Brain (organoid and tissue), 16 donors: ENCODE measurements at places on chromosomes 6 and 20.

DNA sequence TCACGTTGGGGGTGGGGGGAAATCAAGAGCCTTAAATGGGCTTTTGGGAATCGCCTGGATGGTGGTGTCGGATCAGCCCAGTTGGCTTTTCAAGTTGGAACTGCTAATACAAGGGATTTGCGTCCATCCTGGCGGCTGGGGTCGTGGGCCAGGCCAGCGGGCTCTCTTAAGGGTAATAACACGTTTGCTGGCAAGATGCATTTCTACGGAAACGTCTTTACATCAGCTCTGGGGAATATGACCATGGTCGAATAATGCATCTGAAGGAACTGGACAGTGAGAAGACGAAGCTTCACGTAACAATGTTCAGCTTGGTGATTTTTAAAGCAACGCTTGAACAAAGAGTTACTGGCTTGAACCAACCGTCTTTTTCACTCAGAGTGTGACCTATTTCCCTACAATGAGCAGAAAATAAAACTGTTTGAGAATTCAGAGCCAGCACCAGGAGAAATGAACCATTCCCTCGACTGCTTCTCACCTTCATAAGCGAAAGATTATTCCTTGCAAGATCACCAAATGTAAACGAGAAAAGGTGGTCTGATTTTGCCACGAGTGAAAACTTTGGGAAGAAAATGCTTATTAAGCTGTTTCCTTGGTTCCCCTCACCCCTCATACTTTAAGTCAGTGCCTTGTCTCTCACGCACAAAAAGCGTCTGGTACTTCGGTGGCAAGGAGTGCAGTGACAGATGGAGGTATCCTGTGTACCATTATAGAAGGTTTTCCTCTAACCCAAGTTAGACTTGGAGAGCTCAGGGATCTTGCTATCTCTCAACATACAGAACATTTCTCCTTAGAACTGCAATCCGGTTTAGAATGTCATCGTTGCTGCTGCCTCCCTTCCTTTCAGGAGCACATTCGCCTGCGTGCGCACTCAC lies 1.4 kb upstream of the MARCKS start:
- peak; percentile 91 for DNase-seq

GRCh38 chr6:155129744-155130143 lies 134.1 kb upstream of the CLDN20 start:
- DNase-seq, result no peak

- peak; percentile 51 for DNase-seq
Measured at GRCh38 chr6:101760843-101761621, 367.5 kb downstream of the GRIK2 start.

GRCh38 chr20:57893366-57893999 lies 183.7 kb upstream of the PMEPA1 start:
- peak; percentile 58 for DNase-seq

DNA sequence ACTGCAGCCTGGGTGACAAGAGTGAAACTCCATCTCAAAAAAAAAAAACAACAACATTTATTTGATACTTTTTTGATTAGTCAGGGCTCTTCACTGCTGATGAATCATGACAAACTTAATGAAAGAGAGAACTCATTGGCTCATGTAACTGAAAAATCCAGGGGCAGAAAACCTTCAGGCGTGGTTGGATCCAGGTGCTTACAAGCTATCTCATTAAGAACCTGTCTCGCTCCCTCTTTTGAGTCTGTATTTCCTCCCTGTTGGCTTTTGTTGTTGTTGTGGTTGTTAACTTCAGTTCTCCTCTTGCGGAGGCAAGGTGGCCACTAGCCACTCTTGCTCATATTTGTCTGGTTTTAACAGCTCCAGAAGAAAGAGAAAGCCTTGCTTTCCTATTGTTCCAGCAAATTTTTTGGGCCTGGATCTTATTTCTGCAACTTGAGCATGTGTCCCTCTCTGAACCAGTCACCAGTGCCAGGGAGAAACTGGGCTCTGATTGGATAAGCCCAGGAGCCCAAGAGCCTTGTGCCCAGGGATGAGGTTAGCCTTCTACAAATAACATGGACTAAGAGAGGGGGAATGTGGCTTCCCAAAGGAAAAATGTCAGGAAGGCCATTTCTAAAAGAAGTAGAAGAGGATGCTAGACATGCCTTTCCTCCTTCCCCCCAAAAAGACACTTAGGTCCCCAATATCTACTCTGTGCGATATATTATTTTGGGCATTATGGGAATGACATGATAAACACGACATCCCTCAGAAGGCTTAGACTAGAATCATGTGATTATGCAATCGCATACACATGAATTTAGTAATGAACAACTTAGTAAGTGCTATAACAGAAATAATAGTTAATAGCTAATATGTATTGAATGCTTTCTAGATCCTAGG lies 64.5 kb downstream of the PHACTR2 start:
- no peak for DNase-seq

- no peak for DNase-seq
Measured at GRCh38 chr6:149032599-149033405, 284.7 kb upstream of the TAB2 start.

DNA sequence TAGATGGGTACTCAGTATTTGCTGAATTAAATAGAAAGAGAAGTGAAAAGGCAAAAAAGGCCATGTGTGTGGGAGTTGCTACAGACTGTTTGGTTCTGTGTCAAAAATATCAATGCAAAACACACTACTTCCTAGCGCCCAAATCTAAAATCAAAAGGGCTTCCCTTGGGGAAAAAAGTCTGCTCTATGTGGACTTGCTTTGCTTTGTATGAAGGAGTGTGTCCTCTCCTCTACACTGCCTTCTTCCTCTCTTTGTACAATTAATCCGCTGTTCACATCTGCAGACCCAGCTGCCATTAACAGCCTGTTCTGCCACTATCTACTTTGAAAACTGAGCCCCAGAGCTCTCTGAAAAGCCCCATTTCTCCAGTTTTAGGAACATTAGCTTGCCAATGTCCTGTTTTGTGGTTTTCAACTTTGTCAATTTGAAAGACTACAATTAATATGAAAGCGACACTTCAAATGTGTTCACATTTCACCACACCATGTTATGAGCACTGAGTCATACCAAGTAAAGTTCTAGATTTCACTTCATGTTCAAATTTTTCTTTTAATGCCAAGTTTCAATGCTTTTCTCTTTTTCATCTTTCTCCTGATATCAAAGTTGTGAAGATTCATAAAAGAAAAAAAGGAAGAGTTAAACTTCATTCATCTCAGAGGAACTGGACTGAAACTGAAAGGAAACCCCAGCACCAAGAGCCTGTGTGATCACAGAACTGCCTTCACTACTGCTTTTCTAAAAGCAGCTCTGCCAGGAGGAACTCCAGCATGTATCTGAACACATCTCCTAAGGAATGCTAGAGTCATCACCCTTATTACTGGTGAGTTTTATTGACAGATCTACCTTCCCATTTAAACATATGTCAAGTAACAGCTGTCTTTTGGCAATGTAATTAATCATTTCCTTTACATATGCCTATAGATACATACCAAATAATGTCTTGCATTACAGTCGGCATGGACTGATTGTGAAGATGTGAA lies 102.6 kb downstream of the KIF13A start:
- peak; percentile 31 for DNase-seq

DNA sequence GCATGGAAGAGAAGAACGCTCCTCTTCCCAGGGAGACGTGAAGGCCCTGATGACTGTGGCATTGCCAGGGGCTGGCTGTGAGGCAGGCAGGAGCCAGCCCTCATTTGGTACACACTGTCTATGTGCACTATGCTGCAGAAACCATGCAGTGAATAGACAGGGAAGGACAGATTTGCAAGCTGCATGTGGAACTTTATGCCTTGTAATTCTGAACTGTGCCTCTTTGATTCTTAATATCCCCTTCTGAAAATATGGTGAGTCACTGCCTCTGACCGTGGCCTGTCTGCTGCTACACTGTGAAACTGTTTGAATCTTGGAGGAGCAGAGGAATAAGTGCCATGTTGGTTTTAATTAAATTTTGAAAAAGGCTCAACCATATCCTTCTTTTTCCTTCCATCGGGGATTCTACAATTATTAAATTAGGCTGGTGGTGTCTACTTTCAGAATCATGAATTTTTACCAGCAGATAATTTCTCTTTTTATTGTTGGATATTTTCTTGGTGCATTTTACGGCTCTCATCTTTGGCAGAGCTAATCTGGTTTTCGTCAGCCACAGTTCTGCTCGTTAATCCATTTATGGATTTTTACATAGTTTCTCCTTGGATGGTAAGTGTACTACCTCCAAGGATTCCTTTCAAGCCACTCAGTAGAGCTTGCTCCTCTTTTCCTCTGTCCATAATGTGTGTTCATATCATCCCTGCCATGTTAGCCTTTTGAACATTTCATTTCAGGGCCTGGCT lies 301.0 kb upstream of the SLC35B3 start:
- DNase-seq, result peak; percentile 46

- DNase-seq, result peak; percentile 70
Measured at GRCh38 chr6:105424175-105424783, 21.4 kb upstream of the PREP start.

GRCh38 chr6:75101896-75102295 lies 104.0 kb downstream of the COL12A1 start:
- DNase-seq, result no peak

GRCh38 chr6:3350252-3350796 lies 91.6 kb downstream of the PSMG4 start:
- no peak for DNase-seq

- no peak for DNase-seq
Measured at GRCh38 chr20:24983896-24984295, 8.7 kb downstream of the APMAP start.

- DNase-seq, result no peak
Measured at GRCh38 chr20:14331646-14332045, 5.8 kb downstream of the FLRT3 start.

GRCh38 chr6:5626727-5627426 lies 365.6 kb downstream of the FARS2 start:
- no peak for DNase-seq

- peak; percentile 80 for DNase-seq
Measured at GRCh38 chr20:1900321-1900801, 5.2 kb downstream of the SIRPA start.

DNA sequence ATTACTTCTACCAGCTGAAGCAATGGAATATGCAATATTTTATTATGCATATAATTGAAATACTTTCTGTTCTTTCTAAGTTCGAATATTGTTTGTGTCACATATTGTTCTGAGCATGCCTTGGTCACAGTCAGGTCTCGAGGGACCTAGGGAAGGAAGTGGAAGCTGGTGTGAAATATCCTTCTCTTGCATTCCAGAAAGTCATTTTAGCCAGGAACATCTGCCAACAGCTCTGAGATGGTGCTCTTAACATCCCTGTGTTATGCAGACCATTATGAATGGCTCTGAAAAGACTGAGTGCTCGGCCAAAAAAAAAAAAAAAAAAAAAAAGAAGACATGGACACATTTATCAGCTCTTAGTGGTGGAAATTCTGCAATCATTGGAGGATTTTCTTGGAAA lies 132.7 kb upstream of the JAG1 start:
- no peak for DNase-seq

- no peak for DNase-seq
Measured at GRCh38 chr20:32991383-32991782, 12.8 kb downstream of the SUN5 start.

DNA sequence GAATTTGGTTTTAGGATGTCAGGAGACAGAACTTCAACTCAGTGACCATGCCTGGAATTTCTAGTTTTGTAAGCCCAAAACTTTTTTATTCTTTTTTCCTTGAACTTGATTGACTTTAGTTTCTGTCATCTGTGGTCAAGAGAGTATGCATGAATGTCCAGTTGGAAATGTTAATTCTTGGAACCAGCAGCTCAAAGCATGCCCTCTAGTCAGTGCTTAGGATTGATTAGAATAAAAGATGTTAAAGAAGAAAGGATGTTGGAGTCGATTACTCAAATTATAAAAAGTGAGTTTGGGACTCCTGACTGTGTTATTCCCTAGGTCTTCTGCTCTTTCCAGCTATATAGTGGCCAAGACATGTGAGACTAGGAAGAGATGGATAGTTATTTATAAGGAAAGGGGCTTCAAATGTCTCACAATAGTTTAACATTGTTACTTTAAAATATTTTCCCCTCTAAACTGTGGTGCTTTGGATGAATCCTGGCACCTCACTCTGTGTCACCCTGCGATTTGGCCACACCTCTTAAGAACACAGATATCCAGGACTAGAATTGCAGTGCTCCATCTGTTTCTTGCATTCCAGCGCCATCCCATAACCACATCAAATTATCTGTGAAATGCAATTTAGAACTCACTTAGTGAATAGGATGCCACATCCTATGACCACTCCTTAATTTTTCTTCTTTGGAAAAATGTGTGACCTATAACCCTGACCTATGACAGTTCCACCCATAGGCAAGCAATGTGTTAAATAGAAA lies 298.5 kb downstream of the EYA4 start:
- no peak for DNase-seq

- peak; percentile 96 for DNase-seq
Measured at GRCh38 chr6:40425192-40425919, 161.8 kb downstream of the LRFN2 start.

DNA sequence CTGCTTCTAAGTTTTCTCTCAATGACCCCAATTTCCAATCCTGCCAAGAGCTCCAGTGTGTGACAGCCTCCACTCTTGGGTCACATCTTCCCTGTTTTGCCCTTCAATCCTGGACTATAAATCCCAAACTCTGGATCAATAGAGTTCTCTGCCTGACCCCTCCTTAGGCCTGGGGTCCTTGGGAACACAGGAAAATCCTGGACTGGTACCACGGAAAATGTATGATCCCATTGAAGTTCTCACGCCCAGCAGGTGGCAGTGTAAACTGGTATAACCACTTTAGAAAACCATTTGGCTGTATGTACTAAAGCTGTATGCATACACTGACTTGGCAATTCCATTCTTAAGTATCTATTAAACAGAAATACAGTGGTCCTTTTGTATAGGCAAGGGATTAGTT lies 98.0 kb downstream of the SNAP25 start:
- no peak for DNase-seq

DNA sequence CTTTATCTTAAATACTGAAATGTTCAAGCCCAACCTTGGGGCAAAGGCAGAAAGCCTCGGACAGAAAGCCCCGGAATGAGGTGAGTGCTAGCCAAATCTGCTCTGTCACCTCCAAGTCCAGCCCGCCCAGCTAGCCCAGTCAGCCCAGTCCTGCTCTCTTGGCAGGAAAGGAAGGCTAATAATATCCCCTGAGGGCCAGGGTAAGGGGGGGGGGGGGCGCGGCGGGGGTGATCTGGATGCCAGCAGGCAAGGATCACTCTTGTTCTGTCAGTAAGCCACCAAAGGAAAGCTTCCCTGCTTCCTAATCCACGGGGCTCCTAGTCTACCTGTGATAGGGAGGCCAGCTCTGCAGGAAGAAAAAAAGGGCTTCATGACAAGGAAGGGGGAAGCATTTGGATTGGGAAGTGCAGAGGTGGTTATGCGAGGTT lies 1.1 kb downstream of the NDRG3 start:
- no peak for DNase-seq

GRCh38 chr6:83199863-83200225 lies 6.7 kb downstream of the RWDD2A start:
- no peak for DNase-seq

GRCh38 chr6:158058171-158058651 lies 76.5 kb downstream of the SYNJ2 start:
- no peak for DNase-seq

DNA sequence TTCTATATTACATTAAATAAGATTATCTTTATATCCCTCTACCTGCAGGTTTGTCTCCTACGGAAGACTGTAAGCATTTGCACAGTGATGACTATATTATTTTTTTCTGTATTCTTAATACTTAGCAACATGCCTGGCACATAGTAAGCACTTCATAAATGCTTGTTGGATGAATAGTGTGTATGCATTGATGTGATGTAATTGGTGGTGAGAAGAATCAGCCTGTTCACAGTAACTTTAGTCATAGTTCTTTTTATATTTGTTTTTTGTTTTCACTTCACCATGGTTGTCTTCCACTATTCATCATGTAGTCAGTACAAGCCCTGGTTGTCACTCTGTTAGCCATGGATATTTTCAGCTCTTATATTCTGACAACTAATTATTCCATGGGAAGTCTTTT lies 184.0 kb upstream of the FLRT3 start:
- no peak for DNase-seq

- peak; percentile 26 for DNase-seq
Measured at GRCh38 chr20:42790111-42790510, 399.6 kb downstream of the PTPRT start.
